ENCODE measurements at places on chromosomes 6 and 20.

- no peak for DNase-seq
Measured at GRCh38 chr20:45765307-45765875, 26.3 kb downstream of the WFDC3 start.

- DNase-seq = no peak
Measured at GRCh38 chr6:142316791-142317368, 15.1 kb downstream of the ADGRG6 start.

GRCh38 chr6:1079525-1079924 lies 232.4 kb upstream of the FOXQ1 start:
- DNase-seq = no peak

DNA sequence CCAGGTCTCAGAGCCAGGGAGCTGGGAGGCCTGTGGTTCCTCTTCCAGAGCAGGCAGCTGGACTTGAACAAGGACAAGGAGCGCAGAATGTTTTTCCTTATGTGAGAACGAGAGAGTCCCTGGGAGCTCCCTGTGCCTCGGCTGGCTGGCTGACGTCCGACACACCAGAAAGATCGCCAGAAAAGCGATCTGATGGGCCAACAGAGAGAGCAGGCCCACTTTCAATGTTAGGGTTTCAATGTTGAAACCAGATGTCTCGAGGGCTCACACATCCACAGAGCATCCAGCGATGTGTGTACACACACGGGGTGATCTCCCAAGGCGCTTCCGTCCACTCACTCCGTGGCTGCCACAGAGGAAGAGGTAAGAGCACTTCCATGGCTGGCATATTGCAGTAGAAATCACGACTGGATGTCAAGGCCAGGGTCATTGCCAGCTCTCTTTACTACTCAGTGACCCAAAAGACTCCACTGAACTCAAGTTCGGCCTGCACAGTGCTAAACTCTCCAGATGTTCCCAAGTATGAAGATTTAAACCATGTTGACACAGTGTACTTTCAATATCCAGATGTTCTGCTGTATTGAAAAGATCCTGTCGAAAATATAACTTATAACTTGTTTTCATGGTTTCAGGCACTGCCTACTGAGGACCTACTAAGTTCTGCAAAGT lies 70.8 kb upstream of the FOXC1 start:
- DNase-seq = no peak

DNA sequence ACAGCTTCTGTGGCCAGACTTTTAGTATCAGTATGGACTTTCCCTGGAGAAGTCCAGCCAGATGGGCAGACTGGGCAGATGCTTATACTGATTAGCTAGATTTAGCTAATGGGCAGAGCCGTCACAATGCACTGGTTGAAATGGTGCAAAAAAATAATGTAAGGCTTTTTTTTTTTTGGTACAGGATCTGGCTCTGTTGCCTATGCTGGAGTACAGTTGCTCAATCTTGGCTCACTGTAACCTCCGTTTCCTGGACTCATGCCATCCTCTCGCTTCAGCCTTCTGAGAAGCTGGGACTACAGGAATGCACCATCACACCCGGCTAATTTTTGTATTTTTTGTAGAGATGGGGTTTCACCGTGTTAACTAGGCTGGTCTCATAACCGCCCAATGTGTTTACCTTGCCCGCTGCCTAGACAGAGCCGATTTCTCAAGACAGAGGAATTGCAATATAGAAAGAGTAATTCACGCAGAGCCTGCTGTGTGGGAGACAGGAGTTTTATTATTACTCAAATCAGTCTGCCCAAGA lies 16.4 kb upstream of the KIFC1 start:
- DNase-seq = no peak

DNA sequence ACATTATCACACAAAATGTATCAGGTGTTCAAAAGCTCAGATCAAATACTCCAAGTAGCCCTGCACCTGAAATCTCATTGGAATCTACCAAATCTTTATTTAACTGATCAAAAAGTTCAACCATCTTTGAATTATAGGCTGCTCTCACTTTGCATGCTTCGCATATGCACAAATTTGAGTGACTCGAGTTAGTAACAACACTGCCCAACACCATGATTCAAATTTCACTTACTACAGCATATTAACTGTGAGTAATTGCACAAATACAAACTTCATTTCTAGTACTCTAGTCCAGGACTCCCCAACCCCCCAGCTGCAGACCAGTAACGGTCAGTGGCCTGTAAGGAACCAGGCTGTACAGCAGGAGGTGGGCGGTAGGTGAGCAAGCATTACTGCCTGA lies 51.1 kb downstream of the WASF1 start:
- no peak for DNase-seq

- DNase-seq = no peak
Measured at GRCh38 chr6:159716247-159717096, 10.8 kb upstream of the WTAP start.

- no peak for DNase-seq
Measured at GRCh38 chr20:36936341-36936740, 15.2 kb downstream of the SAMHD1 start.

DNA sequence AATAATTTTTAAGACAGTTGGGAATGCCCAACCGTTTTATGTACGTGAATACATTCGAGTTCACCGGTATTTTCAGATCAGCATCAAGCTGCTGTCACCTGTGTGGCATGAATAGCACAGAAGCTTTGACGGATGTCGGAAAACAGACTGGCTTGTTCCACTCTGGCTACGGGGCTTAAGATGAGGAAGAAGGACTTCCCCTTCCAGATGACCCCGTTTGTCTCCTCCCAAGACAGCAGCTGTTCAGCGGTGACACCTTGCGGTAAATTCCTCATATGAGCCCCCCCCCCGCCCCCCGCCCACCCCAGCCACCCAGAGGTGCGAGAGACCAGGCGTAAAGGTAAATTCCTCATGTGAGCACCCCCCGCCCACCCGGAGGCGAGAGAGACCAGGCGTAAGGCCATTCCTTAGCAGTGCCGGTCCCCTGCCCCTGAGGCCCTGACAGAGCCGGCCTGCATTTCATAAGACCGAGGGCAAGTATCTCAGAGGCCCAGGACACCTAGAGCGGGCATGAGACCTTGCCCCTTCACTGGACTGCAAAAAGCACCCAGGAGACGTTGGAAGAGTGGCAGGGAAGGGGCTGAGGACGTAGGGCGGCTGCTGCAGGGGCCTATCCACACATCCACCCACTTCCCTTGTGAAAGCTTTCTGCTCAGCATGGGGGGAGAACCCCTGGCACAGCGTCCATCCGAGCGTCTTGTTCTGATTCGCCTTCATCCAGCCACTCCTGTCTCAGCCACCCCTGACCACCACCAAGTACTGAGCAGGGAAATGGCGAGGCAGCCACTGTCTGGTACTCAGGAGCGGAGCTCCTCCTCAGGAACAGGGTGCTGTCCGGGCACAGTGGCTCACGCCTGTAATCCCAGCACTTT lies 7.3 kb upstream of the PCMTD2 start:
- DNase-seq = no peak

GRCh38 chr6:32070814-32071543 lies 32.8 kb downstream of the CYP21A2 start:
- no peak for DNase-seq

GRCh38 chr6:154251116-154251515 lies 105.5 kb downstream of the IPCEF1 start:
- DNase-seq = no peak

GRCh38 chr20:23926944-23927872 lies 47.7 kb upstream of the CST5 start:
- DNase-seq = no peak

DNA sequence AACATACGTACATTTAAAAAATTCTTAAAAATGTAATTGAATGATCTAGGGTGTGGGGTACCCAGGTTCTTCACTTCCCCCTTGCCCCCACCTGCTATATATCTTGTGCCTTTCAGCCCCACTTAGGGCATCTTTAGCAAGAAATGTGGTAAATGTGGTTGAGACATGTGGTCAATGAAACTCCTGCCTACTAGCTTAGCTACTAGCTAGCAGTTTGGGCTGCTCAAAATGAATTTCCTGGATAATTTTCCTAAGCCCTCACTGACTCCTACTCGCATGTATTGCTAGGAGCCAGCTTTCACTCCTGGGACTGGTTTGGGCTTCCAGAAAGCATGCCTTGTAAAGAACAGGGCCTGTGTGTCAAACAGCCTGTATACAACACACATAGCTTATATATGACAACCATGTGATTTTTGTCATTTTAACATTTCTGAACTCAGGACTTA lies 257.3 kb downstream of the ATXN1 start:
- DNase-seq = no peak

DNA sequence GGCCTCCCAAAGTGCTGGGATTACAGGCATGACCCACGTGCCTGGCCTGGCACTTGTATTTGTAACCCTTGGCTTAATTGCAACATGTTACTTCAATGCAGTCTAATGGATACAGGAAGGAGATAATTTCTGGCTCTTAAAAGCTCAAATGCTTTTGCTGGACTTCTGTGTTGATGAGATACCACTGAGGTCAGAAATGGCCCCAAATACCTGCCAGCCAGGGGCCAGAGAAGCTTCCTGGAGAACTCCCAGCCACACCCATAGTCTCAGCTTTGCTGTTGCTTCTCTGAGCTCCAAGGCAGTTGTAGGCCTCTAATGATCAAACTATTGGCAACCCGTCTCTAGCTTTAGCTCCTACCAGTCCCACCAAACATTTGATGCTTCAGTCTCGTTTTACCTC lies 14.2 kb upstream of the ZNFX1 start:
- DNase-seq = no peak

DNA sequence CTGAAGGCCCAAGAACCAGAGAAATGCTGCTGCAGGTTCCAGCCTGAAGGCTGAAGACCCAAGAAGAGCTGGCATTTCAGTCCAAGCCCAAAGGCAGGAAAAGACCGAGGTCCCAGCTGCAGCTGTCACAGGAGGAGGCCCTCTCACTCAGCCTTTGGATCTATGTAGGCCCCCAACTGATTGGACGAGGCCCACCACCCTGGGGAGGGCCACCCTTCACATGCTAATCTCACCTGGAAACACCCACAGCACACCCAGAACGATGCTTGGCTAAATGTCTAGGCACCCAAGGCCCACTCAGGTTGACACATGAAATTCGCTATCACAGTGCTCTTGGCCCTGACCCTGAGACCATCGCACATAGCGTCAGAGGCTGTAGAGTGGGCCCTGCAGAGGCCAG lies 6.8 kb downstream of the SLCO4A1 start:
- DNase-seq = no peak

- DNase-seq = no peak
Measured at GRCh38 chr20:56518721-56519398, 5.7 kb upstream of the FAM209A start.

DNA sequence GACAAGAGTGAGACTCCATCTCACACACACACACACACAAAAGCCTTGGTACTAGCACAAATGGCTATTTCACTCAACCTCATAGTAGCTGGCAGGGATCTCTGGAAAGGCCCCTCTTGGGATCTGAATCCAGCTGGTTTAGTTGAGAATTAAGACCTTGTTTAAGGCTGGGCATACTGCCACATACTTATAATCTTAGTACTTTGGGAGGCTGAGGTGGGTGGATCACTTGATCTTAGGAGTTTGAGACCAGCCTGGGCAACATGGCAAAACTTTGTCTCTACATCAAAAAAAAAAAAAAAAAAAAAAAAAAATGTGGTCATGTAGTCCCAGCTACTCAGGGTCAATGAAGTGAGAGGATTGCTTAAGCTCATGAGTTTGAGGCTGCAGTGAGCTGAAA lies 628.3 kb downstream of the MMUT start:
- DNase-seq = no peak

DNA sequence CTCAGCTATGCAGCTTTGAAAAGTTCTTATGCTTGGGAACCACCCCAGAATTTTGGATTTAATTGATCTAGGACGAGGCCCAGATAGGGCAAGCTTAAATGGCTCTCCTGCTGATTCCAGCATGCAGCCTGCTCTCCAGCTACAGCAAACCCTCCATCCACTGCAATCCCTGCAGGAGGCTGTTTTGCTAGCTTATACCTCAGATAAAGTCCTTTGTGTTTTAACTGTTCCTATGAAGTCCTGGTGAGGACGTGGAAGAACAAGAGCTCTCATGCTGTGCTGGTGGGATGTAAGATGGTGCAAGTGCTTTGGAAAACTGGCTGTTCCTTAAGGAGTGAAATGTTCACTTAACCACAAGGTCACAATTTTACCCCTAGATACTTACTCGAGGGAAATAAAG lies 25.5 kb upstream of the NXT1 start:
- no peak for DNase-seq

DNA sequence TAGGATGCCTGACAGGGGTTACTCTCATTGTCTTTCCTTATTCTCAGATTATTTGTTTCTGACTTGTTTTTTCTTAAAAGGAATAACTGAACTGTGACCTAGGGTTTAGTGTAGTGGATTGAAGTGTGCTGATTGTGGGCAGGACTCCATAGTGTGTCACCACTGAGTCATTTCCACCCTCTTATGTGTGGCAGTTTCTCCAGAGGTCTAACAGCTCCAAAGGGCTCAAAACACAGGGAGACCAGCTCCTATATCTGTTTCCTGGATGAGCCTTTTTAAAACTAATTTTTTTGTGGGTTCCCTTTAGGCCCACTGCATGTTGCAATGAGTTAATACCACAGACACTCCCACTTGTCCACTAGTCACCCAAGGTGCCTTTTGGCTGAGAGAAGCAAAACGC lies 951.1 kb upstream of the ADGRB3 start:
- DNase-seq = no peak

DNA sequence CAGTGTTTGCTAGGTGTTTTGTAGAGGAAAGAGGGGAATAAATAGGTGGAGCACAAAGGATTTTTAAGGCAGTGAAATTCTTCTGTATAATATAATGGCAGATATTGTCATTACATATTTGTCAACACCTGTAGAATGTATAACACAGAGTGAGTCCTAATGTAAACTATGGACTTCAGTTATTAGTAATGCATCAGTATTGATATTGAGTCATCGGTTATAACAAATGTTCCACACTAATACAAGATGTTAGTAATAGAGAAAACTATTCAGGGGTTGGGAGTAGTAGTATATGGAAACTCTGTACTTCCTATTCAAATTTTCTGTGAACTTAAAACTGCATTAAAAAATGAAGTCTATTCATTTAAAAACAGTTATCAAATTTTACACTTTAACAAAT lies 299.2 kb downstream of the UBE3D start:
- no peak for DNase-seq

DNA sequence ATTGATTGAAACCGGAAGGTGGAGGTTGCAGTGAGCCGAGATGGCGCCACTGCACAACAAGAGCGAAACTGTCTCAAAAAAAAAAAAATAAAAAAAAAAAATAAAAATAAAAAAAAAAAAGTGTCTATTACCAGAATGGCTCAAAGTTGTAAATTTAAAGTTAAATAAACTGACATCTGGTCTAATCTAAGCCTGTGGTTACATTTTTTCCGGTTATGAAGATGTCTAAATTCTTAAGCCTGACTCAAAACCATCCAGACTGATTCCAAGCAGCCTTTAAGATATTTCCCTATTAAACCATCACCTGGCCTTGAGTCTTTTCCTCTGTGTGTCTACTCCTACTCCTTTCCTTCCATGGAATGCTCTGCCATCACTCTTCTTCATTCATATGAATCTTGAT lies 371.7 kb upstream of the RUNX2 start:
- DNase-seq = no peak
